A549 (cell line): ENCODE measurements at places on chromosomes 16 and 17. TPM values are rescaled to one million over a fixed set of nuclear protein-coding genes. Genes with fewer than 3 reads are reported as not detected.

The RNPS1 gene
- polyA plus RNA-seq: 197 to 206 TPM (median 200 TPM) in 3 replicates

The PTGES3L gene
- 2.7 to 3.5 TPM (median 3.2 TPM) in 3 replicates for polyA plus RNA-seq

The PHKB gene
- 33.2 to 40.0 TPM (median 36.3 TPM) in 3 replicates for polyA plus RNA-seq

The HOXB13 gene
- 3.0 to 3.5 TPM (median 3.2 TPM) in 3 replicates for polyA plus RNA-seq

The NCBP3 gene
- polyA plus RNA-seq: 36.2 to 37.0 TPM (median 36.6 TPM) in 3 replicates

The LMF1 gene
- polyA plus RNA-seq: 8.5 to 10.6 TPM (median 8.8 TPM) in 3 replicates

DNA sequence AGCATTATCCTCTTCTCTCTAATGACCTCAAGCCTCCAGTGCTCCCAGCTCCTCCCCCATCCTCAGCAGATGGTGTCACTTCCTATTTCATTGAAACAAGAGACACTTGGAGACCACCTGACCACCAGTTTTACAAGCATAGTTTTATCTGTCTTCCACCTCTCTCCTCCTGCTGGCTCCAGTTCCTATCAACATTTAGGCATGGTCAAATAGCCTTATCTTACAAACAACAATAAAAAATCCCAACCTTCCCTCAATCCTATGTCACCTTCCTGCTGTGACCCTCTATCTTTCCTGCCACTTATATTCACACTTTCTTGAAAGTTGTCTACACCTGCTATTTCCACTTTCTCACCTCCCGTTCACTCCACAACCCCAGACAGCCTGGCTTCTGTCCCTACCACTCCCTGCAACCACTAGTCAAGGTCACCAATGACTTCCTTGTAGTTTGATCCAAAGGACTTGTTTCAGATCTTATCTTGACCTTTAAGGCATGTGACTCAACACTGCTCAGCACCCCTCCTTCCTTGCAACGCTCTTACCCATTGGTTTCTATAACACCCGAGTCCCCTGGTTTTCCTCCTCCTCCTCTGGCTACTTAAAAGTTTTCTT lies 4.3 kb upstream of the NTN1 start:
- no peak for DNase-seq

GRCh38 chr17:8044819-8045810 lies 6.3 kb downstream of the ALOX15B start:
- no peak for DNase-seq

DNA sequence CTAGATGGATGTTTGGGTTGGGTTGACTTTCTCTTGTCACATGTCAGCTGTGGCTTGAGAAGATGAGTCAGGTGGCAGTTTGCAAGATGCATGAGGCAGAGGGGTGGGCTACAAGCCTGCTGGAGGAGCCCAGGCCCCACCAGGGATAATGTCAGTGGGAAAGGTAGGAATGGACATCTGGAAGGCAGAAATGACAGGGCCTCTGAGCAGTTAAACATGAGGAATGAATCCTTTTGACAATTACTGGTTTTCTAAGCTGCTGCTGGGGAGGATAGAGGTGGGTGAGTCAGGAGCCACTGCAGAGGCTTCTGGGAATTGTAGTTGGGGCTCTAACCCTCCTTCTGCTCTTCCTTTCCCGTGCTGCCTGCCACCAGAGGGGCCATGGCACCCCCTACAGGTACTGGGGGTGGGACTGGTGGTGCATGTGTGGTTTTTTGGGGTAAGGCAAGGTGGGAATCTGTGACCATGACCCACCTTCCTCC lies 15.7 kb downstream of the SLC52A1 start:
- peak; percentile 43 for DNase-seq

- no peak for DNase-seq
Measured at GRCh38 chr16:1222553-1223354, 2.3 kb downstream of the TPSG1 start.

DNA sequence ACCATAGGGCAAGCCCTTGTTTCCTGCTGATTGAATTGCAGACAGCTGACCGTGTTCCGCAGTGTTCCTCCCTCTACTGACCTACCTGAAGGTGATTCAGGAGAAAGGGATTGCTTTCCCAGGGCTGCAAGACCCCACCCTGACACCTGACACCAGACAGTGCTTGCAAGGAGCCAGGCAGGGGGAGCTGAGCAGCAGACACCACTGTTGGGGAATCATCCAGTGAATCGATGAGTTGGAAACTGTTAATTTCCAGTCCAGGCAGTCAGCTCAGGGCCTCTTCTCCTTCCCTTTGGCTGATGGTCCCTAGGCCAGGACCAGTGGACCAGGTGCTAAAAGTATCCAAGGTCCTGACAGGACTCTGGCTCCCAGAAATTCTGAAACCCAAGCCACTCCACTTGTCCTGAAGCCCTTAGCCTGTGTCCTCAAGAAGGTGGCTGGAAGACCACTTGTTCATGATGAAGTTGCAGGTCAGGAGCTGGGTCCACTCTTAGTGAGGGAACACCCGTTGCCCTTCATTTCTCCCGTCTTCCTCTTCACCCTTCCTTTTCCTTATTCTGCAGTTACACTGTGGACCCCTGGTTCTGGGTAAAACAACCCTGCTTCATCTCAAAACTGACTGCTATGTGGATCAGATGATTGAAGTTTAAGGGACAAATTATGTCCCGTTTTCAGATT lies 9.5 kb upstream of the UNK start:
- DNase-seq: no peak

DNA sequence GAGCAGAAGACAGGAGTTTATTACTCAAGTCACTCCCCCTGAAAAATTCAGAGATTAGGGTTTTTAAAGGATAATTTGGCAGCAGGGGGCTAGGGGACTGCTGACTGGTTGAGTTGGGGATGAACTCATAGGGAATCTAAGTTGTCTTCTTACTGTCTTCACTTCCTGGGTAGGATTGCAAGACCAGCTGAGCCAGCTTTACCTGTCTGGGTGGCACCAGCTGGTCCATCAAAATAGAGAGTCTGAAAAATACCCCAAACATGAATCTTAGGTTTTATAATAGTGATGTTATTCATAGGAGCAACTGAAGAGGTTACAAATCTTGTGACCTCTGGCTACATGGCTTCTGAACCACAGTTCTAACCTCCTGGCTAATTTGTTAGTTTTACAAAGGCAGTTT lies 157.9 kb downstream of the PPM1E start:
- no peak for DNase-seq

DNA sequence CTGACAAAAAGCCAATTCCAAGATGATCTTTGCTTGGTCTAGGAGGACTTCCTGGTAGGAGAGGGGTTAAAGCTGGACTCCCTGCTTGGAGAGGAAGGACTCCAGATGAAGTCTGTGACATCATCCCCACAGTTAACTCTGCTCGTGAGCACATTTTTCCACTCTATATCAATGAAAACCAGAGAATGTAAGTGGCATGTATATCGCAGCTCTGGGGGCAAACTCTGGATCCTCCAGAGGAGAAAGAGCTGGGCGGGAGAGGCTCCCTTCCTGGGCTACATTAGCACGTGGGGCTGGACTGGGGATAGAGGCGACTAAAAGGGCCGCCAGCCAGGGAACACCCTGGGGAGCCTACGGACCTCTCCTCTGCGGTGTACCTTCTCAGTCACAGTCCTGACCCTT lies 34.1 kb downstream of the HIC1 start:
- no peak for DNase-seq

DNA sequence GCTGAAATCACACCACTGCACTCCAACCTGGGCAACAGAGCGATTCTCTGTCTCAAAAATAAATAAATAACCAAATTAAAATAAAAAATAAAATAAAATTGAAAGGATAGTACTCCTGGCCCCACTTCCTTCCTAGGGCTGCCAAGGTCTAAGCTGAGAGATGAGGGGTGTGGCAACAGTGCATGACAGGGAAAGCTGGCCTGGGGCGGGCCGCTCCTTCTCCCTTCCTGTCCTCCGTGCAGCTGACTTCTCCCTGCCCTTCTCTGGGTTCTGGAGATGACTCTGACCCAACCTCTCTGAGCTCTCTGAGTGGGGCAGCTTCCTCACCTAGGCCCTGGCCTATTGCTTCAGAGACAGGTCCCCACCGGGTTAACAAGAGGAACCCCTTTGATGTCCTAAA lies 8.7 kb upstream of the SLC25A39 start:
- DNase-seq: no peak

DNA sequence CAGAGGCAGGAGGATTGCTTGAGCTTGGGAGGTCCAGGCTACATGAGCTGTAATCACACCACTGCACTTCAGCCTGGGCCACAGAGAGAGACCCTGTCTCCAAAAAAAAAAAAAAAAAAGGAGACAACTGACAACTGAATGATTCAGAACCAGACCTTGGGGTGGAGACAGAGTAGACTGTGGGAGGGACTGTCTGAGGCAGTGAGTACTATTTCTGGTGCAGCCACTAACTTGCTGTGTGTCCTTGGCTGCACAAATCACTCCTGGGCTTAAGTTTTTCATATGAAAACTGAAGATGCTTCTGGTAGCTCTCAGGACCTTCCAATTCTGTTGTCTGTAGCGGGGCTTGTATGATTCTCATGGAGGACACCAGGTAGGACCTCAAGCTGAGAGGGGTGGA lies 5.8 kb downstream of the ASB16 start:
- DNase-seq: no peak

- peak; percentile 79 for DNase-seq
Measured at GRCh38 chr16:89909777-89910716, 8.6 kb upstream of the MC1R start.

GRCh38 chr16:87951552-87952538 lies 611 bp downstream of the BANP start:
- DNase-seq: no peak

DNA sequence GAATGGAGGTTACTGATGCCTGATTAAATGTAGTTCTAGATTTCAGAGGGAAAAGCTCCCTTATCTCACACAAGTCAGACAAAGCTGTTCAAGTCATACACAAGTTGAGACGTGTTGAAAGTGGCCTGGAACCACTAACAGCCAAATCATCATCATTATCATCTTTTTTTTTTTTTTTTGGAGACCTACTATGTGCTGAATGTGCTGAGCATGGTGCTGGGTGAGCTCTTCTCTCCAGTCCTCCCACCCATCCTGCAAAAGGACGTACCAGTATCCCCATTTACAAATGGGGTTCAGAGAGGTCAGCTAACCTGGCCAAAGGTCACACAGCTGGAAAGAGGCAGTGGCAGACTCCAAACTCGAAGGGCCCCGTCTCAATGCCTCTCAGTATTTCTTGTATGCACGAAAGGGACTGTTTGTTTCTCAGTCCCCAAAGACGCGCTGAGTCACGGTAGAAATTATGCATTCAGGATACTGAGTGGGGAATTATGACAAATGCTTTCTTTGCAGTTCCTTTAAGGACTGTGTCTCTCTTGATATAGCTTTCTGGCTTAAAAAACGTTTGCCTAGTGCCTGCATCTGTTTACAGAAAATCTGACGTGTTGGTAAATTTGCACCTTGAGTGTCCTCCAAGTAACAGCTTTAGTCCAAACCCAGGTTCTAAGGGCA lies 235.5 kb downstream of the XYLT1 start:
- no peak for DNase-seq

GRCh38 chr17:31572341-31572740 lies 180.9 kb downstream of the RAB11FIP4 start:
- no peak for DNase-seq

DNA sequence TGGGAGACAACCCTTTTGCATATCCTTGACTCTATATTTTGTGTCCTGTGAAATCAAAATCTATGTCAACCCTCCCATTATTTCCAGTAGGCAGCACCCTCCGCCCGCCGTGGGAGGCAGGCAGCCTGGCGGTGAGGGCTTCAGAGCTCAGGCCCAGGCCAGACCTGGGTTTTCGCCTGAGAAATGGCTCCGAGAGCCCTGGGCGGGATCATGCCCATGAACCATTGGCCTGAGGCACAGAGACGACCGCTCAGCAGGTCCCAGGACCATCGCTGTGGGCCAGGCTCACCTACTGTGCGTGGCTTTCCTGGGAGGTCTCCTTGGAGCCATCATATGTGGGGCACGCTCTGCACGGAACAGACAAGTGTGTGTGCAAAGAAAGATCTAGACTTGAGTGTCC lies 6.3 kb upstream of the SLC38A8 start:
- no peak for DNase-seq

- DNase-seq: no peak
Measured at GRCh38 chr16:64808474-64808873, 313.4 kb downstream of the CDH11 start.

- no peak for DNase-seq
Measured at GRCh38 chr17:4334776-4335584, 31.5 kb downstream of the UBE2G1 start.

DNA sequence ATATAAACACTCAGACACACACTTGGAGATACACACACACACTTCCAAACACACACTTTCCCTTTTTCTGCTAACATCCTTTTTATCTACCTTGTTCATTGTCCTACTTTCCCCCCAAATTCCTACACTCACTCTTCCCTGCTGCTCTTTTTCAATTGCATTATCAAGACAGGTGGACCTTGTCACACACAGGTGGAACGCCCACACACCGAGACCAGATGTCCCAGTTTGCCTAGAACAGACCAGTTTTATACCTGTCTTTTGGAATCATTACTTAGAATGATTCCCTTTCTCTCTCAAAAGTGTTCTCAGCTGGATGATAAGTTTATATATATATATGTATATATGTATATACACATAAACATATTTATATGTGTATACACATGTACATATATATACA lies 50.7 kb upstream of the ARHGAP44 start:
- DNase-seq: no peak

GRCh38 chr17:35617505-35617904 lies 30.4 kb downstream of the AP2B1 start:
- no peak for DNase-seq

DNA sequence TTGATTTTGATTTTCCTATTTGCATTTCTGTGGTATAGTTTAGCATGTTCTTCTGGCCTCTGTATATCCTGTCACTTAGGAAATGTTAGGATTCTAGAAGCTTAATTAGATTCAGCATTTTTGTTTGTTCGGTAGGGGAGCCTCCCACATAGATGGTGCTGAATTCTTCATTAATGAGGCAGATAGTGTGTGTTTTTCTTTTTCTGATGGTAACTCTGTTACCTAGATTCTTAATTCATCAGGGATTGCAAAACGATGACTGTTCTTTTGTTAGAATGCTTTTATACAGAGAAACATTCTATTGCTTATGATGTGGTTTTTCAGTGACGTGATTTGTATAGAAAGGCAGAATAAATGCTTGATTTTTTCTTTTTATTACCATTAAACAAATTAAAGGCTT lies 19.0 kb downstream of the BANP start:
- DNase-seq: no peak

- peak; percentile 68 for DNase-seq
Measured at GRCh38 chr17:44940317-44940716, 7.3 kb downstream of the KIF18B start.

DNA sequence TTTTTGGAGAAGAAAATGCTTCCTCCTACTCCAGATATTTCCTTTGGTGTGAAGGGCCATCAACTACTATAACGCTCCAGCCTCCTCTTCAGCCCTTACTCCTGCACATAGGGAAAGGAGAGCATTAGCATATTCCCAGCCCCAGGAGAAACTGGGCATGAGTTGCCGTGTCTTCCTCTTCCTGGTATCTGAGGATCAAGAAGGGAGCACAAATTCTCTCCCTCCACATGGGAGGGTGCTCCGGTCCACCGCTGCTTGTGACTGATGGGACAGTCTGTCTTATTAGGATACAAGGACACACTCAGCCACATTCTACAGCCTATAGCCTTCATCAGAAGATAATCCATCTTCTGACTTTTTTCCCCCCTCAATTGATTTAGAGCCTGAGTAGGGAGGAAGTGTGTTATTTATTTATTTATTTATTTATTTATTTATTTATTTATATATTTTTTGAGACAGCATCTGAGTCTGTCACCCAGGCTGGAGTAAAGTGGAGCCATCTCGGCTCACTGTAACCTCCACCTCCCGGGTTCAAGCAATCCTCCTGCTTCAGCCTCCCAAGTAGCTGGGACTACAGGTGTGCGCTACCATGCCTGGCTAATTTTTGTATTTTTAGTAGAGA lies 16.6 kb upstream of the CYB5B start:
- DNase-seq: no peak

- no peak for DNase-seq
Measured at GRCh38 chr16:4925293-4925607, 11.7 kb downstream of the PPL start.

GRCh38 chr17:78883533-78884131 lies 19.4 kb downstream of the CEP295NL start:
- DNase-seq: peak; percentile 98
